ENCODE measurements at places on chromosomes 7 and 10. TPM values are rescaled to one million over a fixed set of nuclear protein-coding genes. Genes with fewer than 3 reads are reported as not detected.

- no peak for DNase-seq
These were observed 17.8 kb downstream of the VWC2 start for GRCh38 chr7:49791088-49791741.

DNA sequence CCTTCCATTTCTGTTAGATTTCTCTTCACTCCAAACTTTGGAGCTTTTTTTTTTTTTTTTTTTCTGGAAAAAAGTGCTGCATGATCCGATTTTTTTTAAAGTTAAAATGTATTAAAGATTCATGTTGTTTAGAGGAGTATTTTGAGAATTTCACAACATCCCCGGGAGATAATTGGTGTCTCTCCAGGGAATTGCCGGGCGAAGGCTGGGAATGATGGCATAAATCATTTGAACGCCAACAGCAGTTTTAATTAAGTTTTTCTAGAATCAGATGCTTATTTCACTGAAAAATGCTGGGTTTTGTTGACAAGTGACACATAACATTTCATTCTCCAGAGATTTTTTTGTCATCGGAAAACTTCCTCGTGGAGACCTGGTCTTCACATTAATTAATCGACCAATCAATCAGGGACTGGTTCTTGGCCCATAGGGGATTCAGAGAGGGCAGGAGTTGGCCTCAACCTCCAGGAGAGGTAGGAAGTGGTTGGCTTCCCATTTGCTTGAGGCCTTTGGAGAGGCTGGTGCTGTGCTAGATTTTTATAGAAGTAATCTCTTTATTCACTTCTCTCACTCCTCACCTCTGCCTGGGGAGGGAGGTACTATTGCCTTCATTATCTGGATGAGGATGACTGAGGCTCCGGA is 439.4 kb downstream of the TYW1 start:
- DNase-seq, result no peak

DNA sequence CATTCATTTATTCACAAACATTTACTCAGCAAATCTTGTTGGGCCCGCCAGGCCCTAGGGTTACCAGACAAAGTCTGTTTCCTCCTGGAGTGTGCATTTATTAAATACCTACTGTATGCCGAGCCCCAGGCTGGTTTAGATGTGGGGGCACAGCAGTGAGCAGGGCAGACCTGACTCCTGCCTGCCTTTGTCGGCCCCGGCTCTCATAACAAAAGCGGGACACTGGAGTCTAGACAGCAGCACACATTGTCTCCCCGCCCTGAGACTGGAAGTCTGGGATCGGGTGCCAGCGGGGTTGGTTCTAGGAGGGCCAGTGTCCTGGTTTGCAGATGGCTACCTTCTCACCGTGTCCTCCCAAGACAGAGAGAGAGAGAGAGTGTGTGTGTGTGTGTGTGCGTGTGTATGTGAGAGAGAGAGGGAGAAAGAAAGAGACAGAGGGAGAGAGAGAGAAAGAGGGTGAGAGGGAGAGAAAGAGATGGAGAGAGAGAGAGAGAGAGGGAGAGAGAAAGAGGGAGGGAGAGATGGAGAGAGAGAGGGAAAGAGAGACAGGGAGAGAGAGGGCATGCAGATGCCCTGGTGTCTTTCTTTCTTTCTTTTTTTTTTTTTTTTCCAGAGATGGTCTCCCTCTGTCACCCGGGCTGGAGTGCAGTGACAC is 25.9 kb downstream of the ELFN1 start:
- DNase-seq, result no peak

DNA sequence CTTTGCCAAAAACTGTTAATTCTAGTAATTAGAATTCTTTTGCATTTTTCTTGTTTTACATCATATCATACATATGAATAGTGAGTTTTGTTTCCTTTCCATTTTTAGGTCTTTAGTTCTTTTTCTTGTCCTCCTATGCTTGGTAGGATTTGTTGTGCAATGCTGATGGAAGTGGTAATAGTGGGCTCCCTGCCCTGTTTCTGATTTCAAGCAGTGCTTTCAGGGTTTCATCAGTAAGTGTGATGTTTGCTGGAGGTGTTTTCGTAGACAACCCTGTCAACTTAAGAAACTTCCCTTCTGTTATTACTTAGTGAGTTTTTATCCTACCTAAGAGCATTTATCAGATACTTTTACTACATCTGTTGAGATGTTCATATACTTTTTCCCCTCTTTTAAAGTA is 50.5 kb downstream of the CSGALNACT2 start:
- no peak for DNase-seq

DNA sequence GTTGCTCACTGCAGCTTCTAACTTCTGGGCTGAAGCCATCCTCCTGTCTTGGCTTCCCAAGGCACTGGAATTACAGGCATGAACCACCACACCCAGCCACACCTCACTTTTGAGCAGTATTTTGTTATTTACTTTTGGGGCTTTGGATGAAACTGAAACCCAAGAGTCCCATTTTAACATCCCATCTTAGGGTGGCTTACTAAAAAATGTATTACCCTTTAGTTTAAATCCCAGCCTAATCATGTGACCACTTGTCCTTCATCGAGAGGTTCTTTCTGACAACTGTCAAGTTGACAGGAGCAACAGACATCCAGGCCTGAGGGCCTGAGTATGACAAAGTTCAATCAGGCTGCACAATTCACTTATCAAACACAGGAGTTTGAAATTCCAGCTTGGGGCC is 33.6 kb downstream of the C10orf67 start:
- DNase-seq, result no peak

GRCh38 chr10:92122941-92123450 is 167.9 kb downstream of the CPEB3 start:
- DNase-seq, result peak; percentile 72

DNA sequence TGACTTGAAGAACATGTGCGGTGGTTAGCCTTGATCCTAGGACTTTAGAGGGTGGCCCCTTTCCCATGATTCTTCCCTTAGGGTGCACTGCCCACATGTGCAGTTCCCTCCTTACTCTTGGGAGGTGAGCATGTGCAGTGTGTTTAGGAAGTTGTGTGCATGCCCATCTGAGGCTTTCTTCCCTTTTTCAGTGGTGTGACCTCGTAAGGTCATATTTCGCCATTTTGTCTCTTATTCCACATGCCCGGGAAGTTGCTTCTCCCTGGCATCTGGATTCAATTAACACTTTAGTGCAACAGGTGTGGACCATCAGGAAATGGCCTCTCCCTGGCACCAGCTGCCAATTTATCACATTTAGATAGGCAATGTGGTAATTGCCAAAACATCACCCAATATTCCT is 380.6 kb upstream of the VSTM2A start:
- DNase-seq, result no peak

DNA sequence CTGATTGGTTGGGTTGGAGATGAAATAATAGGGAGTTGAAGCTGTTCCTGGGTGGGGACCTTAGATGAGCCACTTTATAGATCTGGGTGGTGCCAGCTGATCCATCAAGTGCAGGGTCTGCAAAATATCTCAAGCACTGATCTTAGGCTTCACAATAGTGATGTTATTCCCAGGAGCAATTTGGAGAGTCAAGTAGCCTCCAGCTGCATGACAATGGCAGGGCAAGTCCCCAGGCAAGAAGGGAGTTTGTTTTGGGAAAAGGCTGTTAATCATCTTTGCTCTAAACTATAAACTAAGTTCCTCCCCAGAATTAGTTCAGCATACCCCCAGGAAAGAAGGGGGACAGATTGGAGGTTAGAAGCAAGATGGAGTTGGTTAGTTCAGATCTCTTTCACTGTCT is 47.7 kb upstream of the WAPL start:
- no peak for DNase-seq

DNA sequence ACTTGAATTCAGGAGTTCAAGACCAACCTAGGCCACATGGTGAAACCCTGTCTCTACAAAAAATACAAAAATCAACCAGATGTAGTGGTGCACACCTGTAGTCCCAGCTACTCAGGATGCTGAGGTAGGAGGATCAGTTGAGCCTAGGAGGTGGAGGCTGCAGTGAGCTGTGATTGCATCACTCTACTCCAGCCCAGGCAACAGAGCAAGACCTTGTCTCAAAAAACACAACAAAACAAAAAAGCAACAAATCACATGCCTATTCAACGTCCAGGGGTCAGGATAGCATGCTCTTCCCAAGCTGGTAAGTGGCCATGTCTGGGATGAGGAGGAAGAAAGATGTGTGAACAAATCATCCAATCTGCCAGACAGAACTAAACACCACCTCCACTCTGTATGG is 6.2 kb upstream of the RADIL start:
- DNase-seq, result no peak

GRCh38 chr7:128153436-128153835 is 87.6 kb upstream of the LEP start:
- DNase-seq, result no peak

DNA sequence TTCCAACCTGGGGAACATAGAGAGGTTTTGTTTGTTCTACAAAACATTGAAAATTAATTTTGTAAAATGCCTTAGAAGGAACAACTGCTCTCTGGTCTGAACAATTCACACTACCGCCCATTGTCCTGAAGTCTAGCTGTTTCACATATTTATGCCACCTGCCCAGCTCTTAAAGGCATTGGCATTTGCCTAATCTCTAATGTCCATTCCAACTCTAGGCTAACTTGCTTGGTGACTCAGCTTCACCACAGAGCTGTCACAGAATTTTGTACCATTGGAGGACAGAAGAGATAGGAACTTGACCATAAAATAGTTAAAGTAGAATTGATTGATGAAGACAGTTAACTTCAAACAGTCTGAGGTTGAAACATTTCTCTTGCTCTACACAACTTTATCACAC is 53.5 kb upstream of the PPP1R17 start:
- DNase-seq, result no peak

DNA sequence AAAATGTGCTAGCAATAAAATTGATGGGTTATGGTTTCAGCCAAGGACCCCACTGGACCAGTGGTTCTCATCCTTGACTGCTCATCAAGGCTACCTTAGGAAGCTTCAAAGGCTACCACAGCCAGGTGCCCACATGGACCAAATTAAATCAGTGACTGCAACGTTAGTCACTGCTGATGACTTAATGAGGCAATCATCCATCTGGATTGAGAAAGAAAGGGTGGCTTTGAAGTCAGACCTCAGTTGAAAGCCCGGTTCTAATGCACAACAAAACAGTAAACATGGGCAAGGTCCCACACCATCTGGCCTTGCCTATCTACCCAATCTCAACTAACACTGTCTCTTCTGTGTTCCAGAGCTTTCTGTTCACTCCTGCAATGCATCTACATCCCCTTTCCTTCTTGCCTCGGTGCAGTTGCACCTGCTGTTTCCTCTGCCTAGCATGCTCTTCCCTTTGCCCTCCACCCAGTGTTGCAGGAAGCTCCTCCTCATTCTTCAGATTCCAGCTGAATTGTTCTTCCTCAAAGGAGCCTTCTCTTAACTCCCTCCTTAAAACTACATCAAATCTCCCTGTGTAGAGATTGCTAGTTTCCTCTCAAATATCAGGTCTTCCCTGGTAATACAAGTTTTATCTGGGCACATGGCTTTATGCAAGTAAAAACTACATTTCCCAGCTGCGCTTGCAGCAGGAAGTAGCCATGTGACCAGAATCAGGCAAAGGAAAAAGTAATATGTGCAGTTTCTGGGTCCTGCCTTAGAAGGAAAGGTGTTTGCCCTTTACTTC is 10.3 kb upstream of the KCNK18 start:
- no peak for DNase-seq

SLC26A3 gene
- 52.4 TPM for total RNA-seq
